ENCODE measurements at places on chromosomes 7 and 10.
A peak's percentile ranks its signal among the peaks of the same experiment; 100 is the strongest.

DNA sequence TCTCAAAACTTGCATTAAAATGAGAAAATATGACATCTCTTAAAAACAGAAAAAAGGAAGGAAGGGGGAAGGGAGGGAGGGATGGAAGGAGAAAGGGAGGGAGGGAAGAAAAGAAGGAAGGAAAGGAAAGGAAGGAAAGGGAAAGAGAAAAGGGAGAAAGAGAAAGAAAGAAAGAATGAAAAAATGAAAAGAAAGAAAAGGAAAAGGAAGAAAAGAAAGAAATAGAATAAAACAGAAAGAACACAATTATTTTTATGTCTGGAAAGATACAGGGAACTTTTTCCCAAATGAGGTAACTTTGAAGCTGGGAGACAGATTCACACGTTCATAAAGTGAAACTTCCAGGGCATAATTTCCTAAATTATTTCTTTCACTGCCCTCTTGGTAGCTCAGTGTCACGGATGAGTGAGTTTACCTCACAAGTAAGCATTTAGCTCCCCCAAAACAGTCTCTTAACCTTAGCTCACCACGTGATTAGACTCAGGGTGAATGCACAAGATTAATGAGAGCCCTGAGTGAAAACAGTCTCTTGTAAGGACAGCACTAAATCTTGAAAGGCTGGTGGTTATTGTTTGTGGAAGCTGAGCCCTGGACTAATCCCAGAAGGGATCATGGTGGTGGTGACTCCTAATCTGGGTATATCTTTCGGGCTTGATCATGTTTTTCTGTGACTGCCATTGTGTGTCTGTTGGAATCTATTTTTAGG is 74.1 kb upstream of the HDAC9 start:
- no peak for DNase-seq

GRCh38 chr7:43139137-43139536 is 26.7 kb downstream of the HECW1 start:
- no peak for DNase-seq

DNA sequence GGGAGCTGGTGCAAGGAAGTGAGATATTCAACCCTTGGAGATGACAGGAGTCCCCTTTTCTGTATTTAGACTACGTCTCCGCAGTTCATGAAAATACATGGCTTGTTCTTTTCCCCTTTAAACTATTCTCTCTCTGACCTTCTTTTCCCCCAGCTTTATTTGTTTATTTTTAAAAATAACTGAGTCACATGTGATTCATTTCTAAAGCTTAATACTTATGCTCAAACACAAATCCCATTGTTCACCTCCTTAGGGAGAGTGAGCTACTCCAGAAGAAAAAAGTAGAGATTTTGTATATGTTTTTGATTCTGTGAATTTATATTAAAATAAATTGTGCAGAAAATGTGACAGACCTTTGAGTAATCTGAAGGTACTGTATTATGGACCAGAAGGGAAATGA is 35.9 kb upstream of the FZD1 start:
- DNase-seq: no peak

DNA sequence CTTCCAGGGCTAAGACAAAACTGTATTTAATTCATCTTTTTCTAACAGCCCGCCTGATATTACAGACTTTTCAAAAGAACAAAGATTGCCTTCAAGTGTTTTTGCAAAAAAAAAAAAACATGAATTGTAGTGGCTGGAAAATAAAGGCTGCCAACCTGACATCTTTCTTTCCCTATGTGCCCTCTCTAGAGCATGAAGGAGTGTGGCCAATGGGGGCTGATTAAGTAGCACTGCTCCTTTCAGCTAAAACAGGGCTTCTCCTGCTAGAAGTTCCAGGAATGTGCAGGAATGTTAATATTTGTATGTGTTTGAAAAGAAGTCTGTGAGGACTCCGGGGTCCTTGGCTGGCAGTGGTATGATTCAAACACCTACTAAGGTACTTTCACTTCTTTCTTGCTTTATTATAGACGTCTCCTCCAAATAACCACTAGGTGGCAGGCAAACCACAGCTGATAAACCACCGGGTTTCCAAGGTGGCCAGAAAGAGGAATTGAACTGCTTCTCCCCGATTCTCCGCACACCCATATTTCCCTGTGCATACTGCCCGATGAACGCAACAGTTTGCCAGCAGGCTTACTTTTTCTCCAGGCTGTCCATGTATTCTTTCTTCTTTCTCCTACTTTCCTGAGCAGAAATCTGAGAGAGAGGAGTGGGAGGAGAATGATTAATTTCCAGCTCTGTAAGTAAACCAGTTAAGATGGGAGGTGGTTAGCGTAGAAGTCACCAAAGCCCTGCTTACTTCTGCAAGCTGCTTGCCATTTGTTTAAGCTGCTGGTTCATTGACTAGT is 56.8 kb upstream of the DGKI start:
- DNase-seq: peak; percentile 11

DNA sequence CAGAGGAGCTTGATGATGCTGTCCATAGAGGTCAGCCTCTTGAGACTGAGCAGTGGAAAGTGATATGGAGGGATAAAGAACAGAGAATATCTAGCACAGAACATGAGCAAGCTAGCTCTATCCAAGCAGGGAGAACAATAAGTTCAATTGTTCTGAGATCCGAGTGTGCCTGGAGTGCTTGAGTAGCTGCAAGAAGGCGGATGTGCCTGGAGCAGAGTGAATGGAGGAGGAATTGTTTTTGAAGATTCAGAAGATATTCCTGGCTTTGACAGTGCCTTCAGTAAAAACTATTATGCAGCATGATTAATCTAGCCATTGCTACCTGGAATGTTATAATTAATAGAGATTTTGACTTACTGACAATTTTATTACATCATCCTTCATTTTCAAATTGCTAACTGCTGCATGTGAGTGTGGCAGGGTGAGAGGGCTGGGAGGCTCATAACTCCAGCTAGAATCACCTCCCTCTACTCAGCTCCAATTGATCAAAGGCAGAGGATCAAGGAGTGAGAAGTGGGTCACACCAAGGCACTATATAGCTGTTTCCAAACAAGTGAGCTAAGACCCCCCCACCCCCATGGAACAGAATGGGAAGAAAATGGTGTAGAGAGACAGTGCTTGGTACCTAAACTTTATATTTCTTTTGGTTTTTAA is 302.8 kb downstream of the ADRA2A start:
- DNase-seq: no peak

- DNase-seq: no peak
Measured at GRCh38 chr10:22986771-22987542, 59.1 kb downstream of the ARMC3 start.

DNA sequence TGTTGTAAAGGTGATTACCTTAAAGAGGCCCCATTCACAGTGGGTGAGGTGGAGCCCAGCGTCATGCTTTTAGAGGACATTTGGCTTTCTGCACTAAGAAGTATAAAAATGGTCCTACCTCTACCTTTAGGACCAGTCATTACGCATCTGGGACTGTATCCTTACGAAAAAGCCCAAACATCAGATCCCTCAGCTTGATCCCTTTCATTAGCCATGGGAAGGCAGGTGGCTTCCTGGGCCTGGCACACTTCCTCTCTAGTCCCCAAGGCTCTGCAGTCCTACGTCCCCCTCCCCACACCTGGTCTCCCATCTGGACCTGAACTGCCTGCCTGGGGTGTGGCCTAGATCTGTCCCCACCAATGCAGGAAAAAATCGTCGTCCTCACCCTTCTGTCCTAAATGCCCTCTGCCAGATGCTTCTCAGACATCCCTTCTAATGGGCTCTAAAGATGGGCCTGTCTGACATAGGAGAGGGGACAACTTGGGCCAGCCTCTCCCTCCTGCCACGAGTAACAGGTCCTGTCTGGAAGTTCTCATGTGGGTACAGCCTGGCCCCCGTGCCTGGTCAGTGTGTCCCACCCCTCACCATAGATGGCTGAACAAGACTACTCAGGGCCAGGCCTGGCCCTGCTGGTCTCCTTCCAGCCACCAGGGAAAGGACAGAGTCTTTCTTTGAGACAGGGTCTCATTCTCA is 11.8 kb upstream of the SLC18A3 start:
- DNase-seq: no peak

All from amygdala (tissue), 56 donors.